Stimulated activated CD4-positive, alpha-beta T cell treated with anti-CD3 and anti-CD28 coated beads, Interleukin-15, amount 100 ng/mL, for 48 hours (primary cell): ENCODE measurements at places on chromosomes 16 and 17.
A peak's percentile ranks its signal among the peaks of the same experiment; 100 is the strongest.

GRCh38 chr16:80527297-80527696 lies 13.5 kb upstream of the DYNLRB2 start:
- peak; percentile 45 for DNase-seq

DNA sequence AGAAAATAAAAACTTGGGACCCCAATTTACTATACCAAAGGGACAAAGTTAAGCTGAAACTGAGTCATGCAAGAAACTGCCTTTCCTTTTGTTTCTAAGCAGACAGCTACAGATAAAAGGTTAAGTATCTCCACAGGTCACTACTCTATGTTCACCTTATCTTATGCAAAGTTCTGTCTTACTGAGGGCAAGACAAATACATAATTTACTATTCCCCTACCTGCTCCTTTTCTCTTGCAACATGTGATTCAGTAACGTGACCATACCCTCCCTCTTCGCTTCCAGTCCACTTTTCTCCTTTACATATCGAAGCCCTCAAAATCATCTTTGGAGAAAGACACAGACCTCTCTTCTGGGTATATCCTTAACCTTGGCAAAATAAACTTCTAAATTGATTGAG lies 42.3 kb downstream of the SCPEP1 start:
- DNase-seq = no peak

GRCh38 chr16:2428784-2429033 lies 538 bp upstream of the CCNF start:
- peak; percentile 12 for DNase-seq

DNA sequence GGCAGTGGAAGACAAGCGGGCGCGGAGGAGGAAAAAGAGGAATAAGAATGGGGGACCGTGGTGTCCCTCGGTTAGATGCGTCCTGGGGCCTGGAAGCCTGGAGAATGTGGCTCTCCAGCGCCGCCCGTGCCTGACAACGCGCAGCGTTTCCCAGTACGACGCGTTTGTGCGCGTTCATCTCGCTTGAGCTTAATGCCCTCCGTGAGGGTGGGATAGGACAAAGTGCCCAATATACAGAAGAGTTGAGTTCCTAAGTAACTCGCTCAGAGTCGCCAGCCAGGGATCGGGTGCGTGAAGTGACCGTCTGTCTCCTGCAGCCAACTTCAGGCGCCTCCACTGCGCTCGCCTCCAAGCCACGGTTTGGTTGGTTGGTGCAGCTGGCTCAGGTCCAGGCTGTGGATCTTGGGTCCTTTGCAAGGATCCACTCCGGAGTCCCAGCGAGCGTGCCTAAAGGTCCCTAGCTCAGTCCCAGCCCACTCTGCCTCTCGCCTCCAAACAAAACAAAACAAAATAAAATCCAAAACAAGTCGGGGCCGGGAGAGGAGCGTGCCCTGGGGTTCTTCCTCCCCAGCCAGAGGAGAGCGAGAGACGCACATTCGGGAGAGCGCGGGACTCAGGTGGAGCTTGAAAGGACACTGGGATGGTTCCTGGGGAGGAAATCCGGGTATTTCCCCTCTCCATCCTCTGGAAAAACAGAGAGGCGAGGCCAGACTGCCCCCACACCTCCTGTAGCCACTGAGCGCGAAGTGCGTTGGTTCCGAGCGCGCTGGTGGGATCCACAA lies 974 bp downstream of the GALR2 start:
- no peak for DNase-seq

- DNase-seq = no peak
These were observed 77.4 kb downstream of the JPH3 start for GRCh38 chr16:87679593-87680271.

- DNase-seq = no peak
These were observed 40.3 kb upstream of the ENPP7 start for GRCh38 chr17:79690466-79690865.

- DNase-seq = no peak
These were observed 2.5 kb upstream of the AXIN1 start for GRCh38 chr16:354971-355461.

GRCh38 chr16:73056448-73056847 lies 8.5 kb upstream of the ZFHX3 start:
- no peak for DNase-seq

- DNase-seq = no peak
These were observed 452.4 kb upstream of the C16orf82 start for GRCh38 chr16:26614237-26614841.

GRCh38 chr16:17481736-17482135 lies 11.0 kb upstream of the XYLT1 start:
- no peak for DNase-seq

GRCh38 chr16:84044118-84044488 lies 1.5 kb upstream of the SLC38A8 start:
- no peak for DNase-seq

DNA sequence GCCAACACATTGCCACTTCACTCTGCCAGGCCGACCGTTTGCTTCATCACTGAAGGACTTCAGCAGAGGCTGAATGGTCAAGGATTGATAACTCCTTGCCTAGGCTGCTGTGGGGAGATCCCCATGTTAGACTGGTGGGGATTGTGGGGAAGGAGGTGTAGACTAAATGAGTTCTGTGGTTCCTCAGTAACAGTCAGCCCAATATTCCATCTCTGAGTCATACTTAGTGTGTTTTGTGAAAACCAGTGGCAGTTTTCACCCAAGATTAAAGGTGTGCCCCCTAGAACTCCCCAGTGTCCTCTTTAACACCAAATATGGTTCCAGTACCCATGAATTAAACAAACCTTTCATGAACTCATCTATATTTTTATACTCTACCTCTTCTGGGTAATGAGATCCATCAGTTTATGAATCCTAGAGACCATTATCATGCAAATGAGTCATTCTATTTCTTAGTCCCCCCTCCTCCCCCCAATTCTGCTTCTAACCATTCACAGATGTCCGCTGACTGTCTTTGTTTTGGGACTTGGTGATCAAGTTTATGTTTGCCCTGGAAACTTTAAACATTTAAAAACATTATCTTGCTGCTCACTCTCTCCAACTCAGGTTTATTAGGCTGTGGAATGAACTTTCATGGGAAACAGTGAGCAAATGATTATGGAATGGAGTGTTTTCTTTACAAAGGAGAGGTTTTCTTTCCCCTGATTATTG lies 66.8 kb upstream of the GAS7 start:
- DNase-seq = no peak
